ENCODE measurements at places on chromosomes 1 and 21.

DNA sequence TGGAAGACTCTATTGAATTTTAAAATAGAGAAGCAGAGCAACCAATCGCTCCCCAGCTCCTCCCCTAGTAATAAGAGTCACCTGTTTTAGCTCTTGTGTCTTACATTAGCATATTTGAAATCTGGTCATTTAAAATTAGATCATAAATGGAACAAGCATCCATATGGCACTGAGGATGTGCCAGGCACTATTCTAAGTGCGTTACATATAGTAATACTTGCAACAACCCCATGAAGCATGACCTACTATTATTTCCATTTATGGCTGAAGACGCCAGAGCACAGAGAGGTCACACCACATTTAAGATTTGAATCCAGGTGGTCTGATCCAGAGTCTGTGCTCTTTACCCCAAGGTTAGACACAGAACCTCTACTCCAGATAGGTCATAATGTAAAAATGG, 82.0 kb upstream of the HIVEP3 start:
- DNase-seq = no peak

GRCh38 chr1:40361637-40362036, 11.9 kb upstream of the SMAP2 start:
- DNase-seq = no peak

- DNase-seq = no peak
Measured at GRCh38 chr1:215344539-215344938, 222.6 kb upstream of the KCTD3 start.

GRCh38 chr1:10667861-10668761, 128.3 kb downstream of the CASZ1 start:
- no peak for DNase-seq

Data from AML-193 (cell line).